ENCODE measurements at places on chromosomes 16 and 17. TPM values are rescaled to one million over a fixed set of nuclear protein-coding genes. Genes with fewer than 3 reads are reported as not detected.

Gene HOXB13
- not detected for total RNA-seq

DNA sequence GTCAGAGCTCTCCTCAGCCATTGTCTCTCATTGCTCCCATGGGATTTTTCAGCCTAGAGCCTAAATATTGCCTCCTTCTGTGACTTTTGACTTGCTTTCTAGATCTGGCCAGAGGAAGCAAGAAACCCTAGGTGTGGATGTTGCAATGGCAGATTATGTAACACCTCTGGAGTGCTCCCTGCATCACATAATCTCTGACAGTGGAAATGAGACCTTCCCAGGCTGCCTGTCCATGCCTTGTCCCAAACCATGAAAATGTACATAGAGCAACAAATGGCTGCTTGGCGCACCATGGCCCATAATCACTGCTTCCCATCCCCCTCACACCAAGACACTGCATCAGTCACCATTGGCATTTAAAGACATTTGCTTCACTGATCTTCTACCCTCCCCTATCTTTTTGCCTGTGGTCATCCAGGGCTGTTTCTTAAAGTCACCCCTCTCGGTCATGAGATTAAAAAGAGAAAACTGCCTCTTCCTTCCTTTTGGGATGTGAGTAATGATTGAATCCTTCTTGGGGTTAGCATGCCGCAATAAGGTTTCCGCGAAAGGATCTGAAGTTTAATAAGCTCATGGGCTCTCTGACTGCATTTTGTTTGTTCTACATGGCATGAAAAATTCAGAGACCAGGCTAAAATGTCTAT is 34.2 kb upstream of the CCL2 start:
- no peak overlapping the region for H3K4me3 ChIP-seq
- H3K27me3 ChIP-seq, result peaks cover 11% of the 10 kb centered on the region
- DNase-seq, result no peak

DNA sequence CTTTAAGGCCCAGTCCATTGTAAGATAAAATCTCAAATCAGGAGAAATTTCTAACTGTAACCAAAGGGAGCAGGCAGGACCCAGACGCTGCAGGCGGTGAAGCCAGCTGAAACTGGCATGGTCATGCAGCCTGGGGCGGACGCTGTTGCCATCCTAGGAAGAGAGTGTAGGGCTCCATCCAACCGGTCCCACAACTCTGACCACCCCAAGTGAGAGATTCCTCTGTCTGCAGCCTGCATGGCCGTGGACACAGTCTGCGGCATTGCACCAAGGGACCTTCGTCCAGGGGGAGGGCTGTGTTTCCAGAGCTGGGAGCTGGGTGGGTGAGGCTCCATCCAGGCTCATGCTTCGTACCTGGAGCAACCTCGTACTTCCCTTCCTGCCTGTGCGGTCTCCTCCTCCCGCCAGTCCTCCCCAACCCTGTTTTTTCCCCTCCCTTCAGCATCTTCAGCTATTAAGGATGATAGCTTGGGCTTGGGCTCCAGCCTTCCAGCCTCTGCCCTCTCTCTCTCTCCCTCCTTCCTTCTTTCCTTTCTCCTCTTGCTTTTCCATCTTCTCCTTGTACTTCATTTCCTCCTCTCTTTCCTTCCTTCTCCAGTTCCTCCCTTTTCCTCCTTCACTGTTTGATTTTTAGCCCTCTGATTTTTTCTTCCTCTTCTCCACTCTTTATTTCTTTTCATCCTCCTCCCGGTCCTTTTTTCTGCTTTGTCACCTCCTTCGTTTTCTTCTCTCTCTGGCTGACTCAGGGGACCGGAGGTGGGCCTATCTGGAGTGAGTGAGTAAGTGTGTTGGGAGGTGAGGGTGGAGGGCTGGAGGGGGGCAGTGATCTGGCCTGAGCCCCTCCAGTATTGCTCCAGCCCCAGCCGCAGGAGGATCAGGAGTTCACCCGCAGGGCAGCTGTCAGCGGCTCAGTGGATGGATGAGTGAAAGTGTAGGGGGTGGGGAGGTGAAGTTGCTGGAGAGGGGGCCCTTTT is 17.0 kb upstream of the LHX1 start:
- H3K4me1 ChIP-seq, result no peaks in the 10 kb centered on the region
- H3K27ac ChIP-seq, result no peak overlapping the region
- H3K36me3 ChIP-seq, result no peaks in the 10 kb centered on the region
- H3K4me3 ChIP-seq, result no peak overlapping the region
- peaks cover 14% of the 10 kb centered on the region for H3K27me3 ChIP-seq

Gene VTN
- 0.34 TPM for total RNA-seq

Data from B cell (primary cell).